Stimulated activated CD4-positive, alpha-beta T cell treated with anti-CD3 and anti-CD28 coated beads, Interleukin-4, amount 100 ng/mL, for 48 hours (primary cell): ENCODE measurements at places on chromosomes 1 and 21.
A peak's percentile ranks its signal among the peaks of the same experiment; 100 is the strongest.

DNA sequence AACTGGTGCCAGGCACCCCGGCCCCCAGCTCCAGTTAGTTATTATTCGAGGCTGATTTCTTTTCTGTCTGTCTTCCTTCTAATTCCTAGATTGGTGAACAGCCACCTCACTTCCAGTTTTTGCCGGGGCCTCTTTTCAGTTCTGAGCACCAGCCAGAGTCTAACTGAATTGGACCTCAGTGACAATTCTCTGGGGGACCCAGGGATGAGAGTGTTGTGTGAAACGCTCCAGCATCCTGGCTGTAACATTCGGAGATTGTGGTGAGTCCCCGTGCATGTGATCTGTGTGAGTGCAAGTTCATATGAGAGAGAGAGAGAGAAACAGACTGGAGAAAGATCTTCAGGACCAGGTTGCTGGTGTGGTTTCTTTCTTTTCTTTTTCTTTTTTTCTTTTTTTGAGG lies 13.5 kb downstream of the NLRP3 start:
- DNase-seq, result no peak

- no peak for DNase-seq
Measured at GRCh38 chr1:57848406-57848805, 424.5 kb upstream of the DAB1 start.

GRCh38 chr21:33644383-33645074 lies 2.2 kb downstream of the ITSN1 start:
- DNase-seq, result no peak

DNA sequence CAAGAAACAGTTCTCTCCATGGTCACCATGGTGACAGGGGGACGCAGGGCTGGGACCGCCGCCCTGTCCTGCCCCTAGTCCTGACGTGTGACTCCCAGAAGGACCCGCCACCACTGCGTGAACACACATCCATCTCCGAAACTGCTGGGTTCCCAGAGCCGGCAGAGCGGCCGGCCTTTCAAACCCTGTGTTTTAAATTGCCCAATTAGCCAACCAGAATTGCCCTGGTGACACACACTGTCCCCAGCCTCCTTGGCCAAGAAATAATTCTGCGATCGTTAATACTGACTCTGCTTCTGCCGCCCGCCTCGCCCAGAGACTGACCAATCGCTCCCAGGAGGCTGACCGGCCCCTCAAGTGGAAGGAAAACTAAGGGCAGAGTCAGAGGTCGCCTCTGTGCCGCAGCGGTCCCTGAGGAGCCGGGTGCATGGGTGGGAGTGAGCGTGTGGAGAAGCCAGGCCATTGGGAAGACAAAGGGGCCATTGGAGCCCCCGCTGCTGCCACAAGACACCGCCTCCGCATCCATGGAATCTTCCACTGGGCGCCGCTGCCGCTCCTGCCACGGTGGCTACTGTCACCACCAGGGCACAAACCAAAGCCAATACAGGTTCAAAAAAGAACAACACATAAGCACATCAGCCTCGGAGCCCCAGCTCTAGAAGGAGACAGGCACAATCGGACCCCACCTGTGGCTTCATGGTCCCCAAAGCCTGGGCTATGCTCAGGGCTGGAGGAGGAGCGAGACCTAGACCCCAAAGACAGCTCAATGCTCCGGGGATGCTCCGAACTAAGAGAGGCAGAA lies 273.2 kb downstream of the NPHP4 start:
- DNase-seq, result no peak

- DNase-seq, result no peak
Measured at GRCh38 chr21:25273959-25274358, 333.3 kb downstream of the MRPL39 start.

DNA sequence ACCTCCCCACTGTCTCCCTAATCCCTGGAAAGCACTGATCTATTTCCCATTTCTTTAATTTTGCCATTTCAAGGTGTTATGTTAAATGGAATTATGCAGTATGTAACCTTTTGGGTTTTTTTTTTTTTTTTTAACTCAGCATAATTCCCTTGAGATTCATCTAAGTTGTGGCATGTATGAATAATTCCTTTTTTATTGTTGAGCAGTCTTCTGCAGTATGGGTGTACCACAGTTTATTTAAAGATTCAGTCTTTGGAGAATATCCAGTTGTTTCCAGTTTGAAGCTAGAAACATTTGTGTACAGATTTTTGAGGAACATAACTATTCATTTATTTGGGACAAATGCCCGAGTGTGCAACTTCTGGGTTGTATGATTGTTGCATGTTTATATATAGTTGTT lies 162.2 kb upstream of the FAM78B start:
- no peak for DNase-seq

DNA sequence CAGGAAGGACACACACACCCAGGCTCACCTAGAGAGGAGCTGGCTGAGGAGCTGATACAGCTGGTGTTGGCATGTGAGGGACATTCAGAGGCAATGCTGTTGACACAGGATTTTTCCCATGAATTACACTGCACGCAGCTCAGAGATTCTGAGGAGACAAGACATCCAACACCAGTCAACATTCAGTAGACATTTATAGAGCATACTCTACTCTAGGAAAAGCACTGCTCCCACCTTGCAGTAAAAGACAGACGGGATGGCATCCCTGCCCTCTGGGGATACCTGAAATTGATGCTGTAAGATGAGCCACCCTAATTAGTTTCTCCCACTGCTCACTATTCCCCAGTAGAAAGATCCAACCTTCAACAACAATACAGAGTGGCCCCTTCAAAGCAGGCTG lies 5.1 kb downstream of the LYPD8 start:
- DNase-seq, result no peak

DNA sequence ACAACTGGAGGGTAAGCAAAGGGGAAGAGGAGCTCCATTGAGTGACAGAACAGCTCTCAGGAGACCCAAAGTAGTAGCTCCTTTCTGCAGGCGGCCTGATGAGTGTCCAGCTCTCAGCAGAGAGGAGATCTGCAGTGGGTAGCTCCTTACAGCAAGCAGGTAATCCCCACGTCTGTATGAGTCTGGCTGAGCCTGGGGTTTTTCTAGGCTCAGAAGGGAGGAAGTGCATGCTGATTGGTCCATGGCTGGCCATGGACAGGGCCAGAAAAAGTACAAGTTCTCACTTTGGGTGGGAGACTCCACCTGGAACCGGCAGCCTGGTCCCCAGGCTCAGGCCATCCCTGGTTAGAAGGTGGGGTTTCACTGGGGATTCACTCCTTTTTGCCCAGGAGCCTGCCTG lies 50.9 kb upstream of the SCYL3 start:
- DNase-seq, result no peak

GRCh38 chr1:246002725-246003441 lies 504.2 kb downstream of the SMYD3 start:
- peak; percentile 70 for DNase-seq

- no peak for DNase-seq
Measured at GRCh38 chr1:10900691-10901090, 104.2 kb upstream of the CASZ1 start.

- no peak for DNase-seq
Measured at GRCh38 chr21:36788120-36788638, 89.3 kb downstream of the SIM2 start.

- no peak for DNase-seq
Measured at GRCh38 chr21:43691086-43691795, 27.7 kb upstream of the PDXK start.

GRCh38 chr1:212178851-212179250 lies 106.4 kb upstream of the PPP2R5A start:
- DNase-seq, result no peak

DNA sequence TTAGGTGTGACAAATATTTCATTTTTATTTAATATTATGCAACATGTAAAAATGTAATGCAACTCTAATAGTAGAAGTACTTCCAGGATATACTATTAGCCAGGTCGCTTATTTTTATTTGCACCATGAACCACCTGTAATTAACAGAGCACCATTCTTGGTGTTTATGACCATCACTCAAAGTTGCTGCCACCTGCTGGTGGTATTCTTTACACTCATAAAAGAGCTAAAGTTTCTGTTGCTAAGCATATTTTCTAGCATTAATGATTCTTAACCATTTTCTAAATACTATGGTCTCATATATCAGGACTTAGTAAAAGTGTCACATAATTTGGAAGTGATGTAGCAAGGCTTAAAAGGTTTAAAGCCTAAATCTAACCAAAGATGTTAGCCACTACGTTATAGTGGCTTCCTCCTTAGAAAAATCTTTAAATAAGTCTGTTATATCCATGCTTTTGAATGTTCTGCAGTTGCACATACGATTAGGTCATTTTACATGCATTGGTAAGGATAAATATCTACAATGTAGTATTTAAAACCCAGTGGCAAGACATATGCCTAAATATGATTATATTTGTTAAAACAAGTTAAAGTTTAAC lies 244.5 kb downstream of the NEGR1 start:
- peak; percentile 7 for DNase-seq

- DNase-seq, result no peak
Measured at GRCh38 chr1:36739703-36740289, 257.1 kb upstream of the CSF3R start.

GRCh38 chr1:19113697-19114092 lies 96.4 kb downstream of the UBR4 start:
- no peak for DNase-seq

- no peak for DNase-seq
Measured at GRCh38 chr1:27095576-27095975, 59.3 kb downstream of the SLC9A1 start.

- no peak for DNase-seq
Measured at GRCh38 chr1:36327421-36328087, 4.1 kb upstream of the EVA1B start.

DNA sequence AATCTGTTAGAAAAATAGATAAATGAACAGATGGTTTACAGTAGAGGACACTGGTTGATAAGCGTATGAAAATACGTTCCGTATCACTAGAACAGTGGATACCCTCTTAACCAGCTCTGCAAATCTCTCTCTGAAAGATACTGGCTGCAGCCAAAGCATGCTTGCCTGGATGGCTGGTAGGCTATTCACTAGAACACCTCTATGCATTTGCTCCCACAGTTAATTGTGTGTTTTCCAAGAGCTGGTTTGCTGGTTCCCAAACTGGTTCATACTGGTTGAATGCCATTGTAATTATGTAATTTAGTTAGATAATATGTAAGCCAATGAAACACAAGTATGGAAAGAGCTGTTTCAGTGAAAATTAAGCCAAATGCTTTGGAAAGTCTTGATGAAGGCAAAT lies 126.6 kb downstream of the C1orf21 start:
- DNase-seq, result no peak

DNA sequence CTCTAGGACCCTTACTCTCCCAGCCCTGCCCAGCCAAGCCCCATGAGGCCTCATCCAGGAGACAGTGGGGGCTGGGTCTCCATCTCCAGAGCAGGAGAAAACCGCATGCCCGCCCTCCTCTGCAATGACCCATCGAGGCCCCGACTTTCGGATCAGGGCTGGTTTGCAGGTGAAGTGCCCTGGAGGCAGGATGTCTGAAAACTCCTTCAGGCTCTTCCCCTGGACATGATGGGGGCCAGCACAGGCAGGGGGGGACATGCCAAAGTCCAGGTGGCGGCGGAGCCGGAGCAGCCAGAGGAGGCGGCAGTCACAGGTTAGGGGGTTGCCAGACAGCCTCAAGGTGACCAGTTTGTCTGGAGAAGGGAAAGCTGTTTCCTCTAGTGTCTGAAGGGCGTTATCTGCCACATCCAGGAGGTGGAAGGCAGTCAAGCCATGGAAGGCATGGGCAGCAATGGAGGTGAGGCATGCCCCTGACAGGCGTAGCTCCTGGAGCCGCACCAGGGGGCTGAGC lies 3.9 kb downstream of the LINGO4 start:
- no peak for DNase-seq

DNA sequence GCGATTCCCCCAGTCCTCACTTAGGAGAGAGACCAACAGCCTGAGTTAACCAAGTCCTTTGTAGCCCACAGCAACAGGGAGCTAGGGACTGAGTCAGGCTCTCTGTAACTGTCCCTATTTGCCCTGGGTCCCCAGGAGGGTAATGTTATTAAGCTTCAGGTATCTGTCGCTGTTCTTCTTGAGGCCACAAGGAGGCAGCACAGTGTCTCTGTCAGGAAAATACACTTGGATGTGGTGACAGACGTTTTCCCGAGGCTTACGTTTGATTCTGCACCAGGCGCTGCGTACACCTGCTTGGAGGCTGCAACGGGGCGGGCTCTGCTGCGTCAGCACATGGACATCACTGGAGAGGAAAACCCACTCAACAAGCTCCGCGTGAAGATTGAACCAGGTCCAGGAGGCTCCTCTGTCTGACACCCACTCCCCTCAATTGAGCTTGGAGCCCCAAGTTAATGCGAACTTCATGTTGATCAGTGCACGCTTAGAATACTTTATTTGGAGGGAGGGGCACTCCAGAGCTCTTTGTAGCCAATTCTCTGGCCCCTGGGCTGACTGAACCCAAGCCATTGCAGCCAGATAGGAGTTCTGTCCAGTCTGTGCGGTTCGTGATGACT lies 10.7 kb upstream of the ELF3 start:
- no peak for DNase-seq

DNA sequence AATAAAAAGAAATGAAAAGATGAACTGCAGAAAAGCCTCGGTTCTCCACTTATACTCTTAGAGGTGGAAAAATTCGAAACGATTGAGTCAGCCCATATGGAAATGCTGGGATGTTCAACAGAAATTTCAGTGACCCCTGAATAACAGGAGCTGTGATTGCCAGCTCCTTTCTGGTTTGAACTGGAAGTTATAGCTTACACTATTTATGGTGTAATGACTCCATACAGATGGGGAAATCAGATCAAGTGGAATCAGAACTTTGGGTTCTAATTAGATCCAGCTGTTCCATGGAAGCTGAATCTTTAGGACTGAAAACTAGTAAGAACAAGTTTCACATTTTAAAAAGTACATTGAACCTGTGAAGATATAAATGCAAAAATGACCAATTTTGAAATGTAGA lies 569.3 kb upstream of the ZRANB2 start:
- DNase-seq, result no peak

DNA sequence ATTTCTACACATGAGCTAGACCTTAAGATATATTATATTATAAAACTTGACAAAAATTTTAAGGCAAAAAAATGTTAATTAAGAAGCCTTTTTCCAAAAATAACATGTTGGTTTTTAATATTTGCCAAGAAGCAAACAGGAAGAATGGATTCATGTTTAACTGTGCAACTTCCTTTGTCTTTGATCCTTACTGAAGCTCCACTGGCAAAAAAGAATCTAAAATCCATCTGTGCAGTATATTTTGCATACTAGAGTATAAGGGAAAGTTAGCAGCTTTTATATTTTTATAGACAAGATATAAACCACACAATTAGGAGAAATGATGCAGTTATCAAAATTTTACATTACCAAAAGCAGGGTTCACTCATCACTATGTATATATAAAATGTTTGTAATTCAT lies 76.9 kb upstream of the RGS18 start:
- DNase-seq, result no peak

GRCh38 chr1:150552128-150552910 lies 3.1 kb downstream of the ADAMTSL4 start:
- DNase-seq, result no peak

- no peak for DNase-seq
Measured at GRCh38 chr1:247277191-247277590, 21.3 kb downstream of the VN1R5 start.
